Nucleus accumbens (tissue), 56 donors: ENCODE measurements at places on chromosomes 1 and 21.
A peak's percentile ranks its signal among the peaks of the same experiment; 100 is the strongest.

DNA sequence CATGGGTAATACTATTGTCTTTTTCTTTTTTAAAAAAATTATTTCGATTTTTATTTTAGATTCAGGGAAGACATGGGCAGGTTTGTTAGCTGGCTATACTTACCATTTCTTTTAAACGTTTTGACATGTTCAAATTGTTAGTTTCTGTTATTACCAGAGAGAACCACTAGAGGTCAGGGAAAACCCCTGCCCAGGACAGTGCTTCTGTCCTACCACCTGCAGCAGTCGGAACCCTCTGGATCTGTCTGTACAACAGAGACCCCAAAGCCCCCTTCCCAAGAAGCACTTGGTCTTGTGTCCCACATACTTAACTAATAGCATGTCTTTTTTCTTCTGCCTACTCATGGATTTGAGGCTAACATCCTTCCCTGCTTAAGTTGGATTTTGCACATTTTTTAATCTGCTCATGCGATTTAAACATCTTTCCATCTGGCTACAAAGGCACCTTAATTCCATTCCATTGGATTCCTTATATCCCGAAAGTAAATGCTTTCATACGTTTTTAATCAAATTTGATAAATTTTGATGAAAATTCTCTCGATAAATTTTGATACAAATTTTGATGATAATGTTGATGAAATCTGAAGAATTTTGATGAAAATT is 10.0 kb upstream of the C1orf115 start:
- DNase-seq: no peak

DNA sequence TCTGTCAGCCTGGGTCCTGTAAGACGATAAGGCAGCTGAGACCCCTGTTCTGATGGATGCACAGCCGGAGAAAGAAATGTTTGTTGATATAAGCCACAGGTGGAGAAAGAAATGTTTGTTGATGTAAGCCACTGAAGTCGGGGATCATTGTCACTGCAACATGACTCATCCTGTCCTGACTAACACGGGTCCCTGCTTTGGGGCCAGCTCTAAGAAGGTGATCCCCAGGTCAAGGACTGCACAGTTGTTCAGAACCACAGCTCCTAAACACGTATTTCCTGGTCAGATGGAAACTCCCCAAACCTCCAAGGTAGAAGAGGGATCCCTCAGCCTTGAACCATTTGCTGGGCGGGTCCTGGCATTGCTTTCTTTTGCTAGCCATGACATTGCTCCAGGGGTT is 86.4 kb upstream of the IGSF21 start:
- no peak for DNase-seq

DNA sequence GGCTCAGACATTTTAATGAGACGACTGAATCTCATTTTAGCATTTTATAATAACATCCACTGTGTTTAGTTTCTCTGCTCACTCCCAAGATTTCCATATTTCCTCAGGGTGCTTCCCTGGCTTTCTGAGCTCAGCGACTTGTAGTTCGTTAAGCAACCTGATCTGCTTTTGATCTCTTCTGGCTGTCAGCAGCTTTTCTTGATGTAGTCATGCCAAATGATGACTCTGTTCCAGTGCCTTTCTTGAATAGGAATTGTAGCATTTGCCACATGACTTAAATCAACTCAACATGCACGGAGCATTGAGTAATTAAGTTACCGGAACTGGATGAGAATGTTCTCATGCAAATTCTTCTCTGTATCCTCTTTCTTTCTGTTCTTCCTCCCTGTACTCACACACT is 246.1 kb downstream of the FMN2 start:
- no peak for DNase-seq

GRCh38 chr1:30117685-30118084 is 605.7 kb downstream of the MATN1 start:
- no peak for DNase-seq

- DNase-seq: no peak
Measured at GRCh38 chr21:46550116-46550941, 54.6 kb downstream of the S100B start.

- DNase-seq: no peak
Measured at GRCh38 chr21:26800455-26800854, 44.8 kb downstream of the ADAMTS1 start.

DNA sequence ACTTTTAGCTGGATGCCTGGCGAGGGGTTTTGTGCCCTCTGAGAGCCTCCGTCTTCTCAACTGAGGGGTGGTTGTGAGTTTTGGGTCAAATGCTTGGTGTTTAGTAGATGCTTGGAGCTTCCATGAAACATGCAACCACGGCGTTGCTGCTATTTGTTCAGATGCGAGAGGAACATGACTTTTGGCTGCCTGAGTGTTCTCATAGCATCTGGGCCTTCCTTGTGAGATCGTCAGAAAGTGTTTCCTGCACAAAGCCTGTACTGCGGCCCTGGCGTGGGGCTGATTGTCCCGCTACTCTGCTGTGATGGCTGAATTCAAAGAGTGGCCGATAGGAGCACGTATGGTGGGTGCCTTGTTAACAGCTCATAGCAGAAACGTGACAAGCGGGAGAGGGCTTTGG is 69.8 kb upstream of the FAM3B start:
- no peak for DNase-seq

DNA sequence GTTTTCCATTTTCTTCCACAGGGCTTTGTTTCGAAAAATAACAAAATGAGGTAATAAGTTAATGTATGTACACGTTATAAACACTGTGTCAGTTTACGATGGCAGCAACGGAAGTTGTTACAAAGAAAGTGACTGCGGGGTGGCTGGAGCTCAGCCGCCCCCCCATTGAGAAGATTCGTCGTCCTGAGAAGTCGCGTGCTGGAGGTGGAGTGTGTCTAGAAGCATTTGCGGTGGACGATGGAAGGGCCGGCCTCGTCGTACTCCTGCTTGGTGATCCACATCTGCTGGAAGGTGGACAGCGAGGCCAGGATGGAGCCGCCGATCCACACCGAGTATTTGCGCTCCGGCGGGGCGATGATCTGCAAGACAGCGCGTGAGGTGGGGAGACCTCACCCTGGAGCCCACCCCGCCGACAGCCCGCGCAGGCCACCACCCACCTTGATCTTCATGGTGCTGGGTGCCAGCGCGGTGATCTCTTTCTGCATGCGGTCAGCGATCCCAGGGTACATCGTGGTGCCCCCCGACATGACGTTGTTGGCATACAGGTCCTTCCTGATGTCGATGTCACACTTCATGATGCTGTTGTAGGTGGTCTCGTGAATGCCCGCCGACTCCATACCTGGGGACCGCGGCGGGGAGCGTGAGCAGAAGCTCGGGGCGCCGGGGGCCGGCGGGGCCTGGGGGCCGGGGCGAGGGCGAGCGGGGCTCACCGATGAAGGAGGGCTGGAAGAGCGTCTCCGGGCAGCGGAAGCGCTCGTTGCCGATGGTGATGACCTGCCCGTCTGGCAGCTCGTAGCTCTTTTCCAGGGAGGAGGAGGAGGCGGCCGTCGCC is 2.4 kb downstream of the ACTA1 start:
- no peak for DNase-seq

- DNase-seq: no peak
Measured at GRCh38 chr21:46634427-46634826, 1.0 kb upstream of the PRMT2 start.

DNA sequence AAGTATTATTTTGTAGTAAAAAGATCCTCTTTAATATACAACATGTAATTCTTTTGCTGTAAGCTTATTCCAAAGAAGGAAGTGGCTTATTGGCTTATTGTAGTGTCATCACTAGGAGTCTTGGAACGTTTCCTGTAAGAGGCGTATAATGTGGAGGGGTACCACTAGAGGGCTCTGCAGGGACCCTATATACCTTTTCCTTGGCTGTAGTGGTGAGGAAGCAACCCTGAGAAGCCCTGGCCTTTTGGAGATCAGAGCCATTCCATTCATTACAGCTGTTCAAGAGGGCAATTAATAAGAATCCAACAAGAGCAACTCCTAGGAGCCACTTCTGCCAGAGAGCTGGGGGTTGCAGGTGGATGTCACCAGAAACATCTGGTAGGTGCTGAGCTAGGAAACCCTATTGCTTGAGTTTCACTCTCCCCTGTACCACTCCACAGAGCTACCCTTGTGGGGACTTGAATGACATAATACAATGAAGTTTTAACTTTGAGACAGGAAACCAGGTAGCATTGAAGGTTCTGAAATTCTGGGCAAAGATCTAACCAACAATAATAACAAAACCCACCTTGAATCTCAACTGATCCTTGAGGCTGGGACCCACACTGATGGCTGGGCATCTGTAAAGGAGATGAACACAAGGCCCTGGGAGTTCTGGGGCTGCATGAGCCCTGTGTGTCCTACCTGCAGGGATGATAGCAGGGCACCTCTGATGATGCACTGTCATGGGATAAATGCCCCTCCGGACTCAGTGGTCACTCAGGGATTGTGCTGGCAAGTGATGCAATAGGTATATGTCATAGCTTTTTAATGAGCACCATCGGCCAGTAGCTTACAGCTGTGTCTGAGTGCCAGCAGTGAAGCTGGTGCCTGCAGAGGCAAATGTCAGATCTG is 160.2 kb upstream of the COA6 start:
- DNase-seq: no peak

DNA sequence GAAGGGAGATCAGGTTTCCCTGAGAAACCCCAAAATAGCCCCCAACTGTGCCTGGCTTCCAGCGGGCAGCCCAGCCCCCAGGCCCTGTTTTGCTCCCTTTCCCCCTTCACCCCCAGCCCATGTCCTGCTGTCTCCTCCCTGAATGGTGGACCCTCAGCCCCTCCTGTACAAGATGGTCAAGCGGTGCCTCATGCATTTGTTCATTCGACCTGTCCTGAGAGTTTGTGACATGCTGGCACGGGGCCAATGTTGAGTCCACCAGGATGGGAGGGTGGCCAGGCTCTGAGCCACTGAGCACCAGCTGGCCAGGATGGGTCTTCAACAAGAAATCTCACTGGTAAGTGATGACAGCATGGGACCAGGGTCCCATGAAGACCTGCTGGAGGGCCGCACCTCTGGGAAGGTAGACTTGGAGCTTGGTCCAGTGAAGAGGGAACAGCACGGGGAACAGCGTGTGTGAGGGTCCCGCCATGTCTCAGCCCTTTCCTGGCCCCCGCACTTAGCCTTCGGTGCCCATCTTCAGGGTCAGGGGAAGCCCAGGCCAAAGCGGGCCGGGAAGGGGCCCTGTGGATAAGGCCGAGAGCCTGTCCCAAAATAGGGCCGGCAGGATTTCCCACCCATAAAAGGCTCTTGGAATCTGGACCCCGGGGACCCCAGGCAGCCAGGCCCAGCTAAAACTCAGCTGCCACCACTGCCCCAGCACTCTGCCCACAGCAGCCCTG is at the start of gene CALML6:
Gene CALML6 (plus strand): TSS at position 290 of the 722 bp plus-strand sequence. CDS start 21 bp downstream, at position 311.
- DNase-seq: no peak

- DNase-seq: peak; percentile 10
Measured at GRCh38 chr1:245234217-245235081, 79.7 kb downstream of the KIF26B start.

- DNase-seq: no peak
Measured at GRCh38 chr1:229325401-229325800, 17.4 kb downstream of the CCSAP start.
